Ureter (tissue), 1 donor: ENCODE measurements at places on chromosomes 12 and 14.

GRCh38 chr14:103393070-103393469, 7.9 kb downstream of the MARK3 start:
- no peak for DNase-seq

- no peak for DNase-seq
These were observed 20.3 kb upstream of the SERPINA6 start for GRCh38 chr14:94343238-94344005.

GRCh38 chr12:44460261-44460660, 415.9 kb downstream of the NELL2 start:
- DNase-seq = no peak

GRCh38 chr12:45907955-45908354, 82.4 kb downstream of the SCAF11 start:
- no peak for DNase-seq

GRCh38 chr12:31585271-31585670, 5.7 kb downstream of the DENND5B start:
- no peak for DNase-seq

- no peak for DNase-seq
These were observed 3.0 kb upstream of the CORO1C start for GRCh38 chr12:108734200-108734906.

GRCh38 chr14:105177082-105177481, 4.0 kb downstream of the NUDT14 start:
- DNase-seq = no peak

GRCh38 chr14:85579942-85580341, 50.0 kb downstream of the FLRT2 start:
- no peak for DNase-seq

DNA sequence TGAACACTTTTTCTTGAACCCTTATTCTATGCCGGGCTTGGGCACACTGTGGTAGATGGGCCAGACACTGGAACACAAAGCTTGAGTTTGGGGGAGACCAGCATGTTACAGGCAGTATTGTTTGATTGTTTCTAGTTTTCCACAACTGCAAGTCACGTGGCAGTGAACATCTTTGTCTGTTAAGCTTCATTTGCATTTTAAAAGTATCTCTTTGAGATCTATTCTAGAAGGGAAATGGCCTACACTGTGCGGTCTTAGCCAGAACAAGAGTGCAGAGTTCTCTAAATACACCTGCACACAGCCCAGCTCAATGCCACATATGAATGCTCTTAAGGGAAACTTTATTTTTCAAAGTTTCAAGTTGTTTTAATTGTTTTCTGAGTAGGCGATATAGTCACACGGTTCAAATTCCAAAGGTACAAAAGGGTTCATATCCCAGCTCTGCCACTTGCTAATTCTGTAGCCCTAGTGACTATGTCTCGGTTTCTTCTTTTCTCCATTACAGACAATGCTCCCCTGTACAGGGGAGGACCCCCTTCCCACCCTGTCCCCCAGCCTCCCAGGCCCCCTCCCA, 24.9 kb downstream of the RIN3 start:
- no peak for DNase-seq

- DNase-seq = no peak
These were observed 47.6 kb upstream of the PNMA1 start for GRCh38 chr14:73761618-73762355.

DNA sequence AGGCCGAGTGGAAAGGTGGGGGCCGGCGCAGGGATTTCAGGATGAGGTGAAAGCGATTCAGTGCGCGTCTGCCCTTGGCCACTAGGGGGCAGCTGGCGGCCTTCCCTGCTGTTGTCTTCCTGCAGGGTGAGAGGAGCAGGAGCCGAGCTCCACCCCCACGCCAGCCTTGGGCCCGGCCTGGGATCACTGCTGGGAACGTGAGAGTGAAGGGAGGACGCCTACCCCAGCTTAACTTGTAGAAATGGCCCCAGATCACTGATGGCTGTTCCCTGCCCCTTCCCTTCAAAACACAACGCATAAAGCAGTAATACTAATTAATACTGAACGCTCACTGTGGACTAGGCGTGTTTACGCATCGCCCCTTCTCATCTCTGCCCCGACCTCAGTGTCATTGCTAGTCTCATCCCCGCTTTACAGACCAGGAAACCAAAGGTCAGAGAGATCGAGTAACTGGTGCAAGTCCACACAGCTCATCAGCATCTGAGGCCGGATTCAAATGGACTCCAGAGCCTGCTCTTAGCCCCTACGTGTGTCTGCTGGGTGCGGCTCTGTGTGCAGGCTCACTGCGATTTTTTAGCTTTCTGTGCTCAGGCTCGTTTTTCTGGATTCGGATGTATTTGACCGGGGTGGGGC, 24.3 kb downstream of the MVK start:
- peak; percentile 89 for DNase-seq

GRCh38 chr12:52044292-52044983, 6.8 kb upstream of the NR4A1 start:
- peak; percentile 74 for DNase-seq

DNA sequence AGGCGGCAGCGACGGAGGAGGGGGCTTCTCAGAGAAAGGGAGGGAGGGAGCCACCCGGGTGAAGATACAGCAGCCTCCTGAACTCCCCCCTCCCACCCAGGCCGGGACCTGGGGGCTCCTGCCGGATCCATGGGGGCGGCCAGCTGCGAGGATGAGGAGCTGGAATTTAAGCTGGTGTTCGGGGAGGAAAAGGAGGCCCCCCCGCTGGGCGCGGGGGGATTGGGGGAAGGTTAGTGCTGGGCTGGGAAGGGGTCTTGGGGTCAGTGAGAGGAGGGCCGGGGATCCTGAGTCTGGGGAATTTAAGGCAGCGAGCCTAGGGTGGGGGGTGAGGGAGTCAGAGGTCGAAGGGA, 203 bp downstream of the NFATC4 start:
- DNase-seq = peak; percentile 54

GRCh38 chr14:88276923-88277596, 46.0 kb downstream of the KCNK10 start:
- DNase-seq = no peak
